Muscle of back (tissue), 13 donors: ENCODE measurements at places on chromosomes 2 and 18. TPM values are rescaled to one million over a fixed set of nuclear protein-coding genes. Genes with fewer than 3 reads are reported as not detected.

Gene ZNF385B
- polyA plus RNA-seq = 13.7 TPM

Gene CD8B
- polyA plus RNA-seq = 0.66 TPM

DNA sequence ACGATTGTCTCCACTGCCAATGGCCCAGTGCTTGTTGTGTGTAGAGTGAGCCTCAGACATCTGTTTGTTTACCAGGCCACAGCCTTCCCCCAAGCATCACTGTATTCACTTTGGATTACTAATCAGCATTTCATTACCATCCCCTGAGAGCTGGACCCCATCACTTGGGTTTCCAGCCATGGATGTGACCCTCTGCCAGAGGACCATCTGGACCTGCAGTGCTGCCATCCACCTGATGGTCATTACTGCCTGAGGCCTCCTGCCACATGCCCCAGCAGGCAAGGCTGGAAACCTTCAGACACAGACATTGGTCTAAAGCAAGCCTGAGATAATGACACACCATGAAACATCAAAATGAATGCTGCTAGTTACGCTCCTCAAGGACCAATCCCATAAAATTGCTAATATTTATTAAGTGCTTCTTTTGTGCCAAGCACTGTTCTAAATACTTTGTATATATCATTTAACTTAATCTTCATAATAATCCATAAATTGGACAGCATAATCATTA, 2096.3 kb upstream of the CELF4 start:
- no peak for DNase-seq

DNA sequence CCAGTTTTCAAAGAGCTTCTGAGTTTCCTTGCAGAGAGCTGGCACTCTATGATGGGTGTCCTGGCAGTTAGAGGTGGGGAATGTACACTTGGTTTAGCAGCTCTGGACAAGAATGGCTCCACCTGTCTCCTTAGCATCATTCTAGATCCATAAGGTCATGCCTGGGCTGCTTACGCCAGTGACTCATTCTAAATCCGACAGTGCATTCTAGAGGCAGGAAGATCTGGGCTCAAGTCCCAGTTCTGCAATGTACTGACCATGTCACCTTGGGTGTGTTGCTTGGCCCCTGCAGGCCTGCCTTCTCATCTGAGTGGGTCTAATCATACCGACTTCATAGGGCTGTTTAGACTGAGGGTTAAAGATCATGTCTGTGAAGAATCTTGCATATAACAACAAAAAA, 46.5 kb downstream of the PTGR3 start:
- DNase-seq = peak; percentile 34

DNA sequence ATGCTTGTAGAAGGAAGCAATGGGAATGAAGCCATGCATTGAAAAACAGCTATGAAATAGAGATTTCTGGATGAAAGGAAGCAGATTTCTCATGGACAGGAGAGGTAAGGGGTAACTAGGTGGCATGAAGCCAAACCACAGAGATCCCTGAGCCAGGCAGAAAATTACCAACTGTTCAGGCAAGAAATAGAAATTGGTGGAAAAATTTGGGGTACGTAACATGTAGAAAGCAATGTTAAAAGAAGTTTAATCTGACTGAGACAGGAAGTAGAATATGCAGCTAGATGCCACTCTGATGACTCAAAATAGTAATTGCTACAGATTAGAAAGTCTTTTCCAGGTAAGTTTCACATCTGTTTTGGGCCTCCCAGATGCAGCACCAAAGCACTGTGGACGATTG, 928.5 kb upstream of the CELF4 start:
- DNase-seq = no peak

DNA sequence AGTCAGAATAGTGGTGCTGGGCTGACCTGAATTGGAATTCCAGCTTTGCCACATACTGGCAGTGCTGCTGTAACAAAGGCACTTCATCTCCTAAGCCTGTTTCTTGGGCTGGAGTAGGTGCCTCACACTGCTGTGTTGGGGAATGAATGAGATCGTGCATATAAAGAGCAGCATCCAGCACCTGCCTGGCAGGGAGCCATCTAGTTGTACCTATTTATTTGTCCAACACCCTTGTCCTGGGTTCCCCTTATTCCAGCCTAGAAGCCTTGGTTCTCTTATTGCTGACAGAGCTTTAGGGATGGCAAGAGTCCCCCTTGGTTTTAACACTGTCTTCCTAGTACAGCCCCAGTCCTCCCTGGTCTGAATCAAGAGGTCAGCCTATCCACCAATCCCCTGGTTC, 275.3 kb upstream of the RAB12 start:
- no peak for DNase-seq

Gene FSHR
- polyA plus RNA-seq = 0.34 TPM

DNA sequence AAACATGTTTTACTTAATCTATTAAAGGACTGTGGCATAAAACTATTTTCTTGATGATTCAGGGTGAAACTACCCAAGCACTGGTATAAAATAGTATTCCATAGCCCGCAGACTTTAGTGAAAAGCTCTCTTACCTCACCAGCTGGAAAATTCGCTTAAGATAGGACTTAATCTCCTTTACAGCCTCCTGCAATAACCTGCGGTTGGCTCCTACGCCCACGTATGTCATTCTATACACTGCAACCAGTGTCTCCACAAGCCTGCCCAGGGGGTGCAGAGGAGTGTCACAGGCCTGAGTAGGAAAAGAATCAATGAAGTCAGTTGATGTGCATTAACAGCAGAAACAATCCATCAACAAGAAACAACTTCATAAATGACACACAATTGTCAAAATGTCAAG, 11.3 kb upstream of the MPP4 start:
- DNase-seq = no peak

Gene ASAP2
- polyA plus RNA-seq = 25.3 TPM

- no peak for DNase-seq
Measured at GRCh38 chr2:151388011-151388410, 21.7 kb upstream of the RIF1 start.

Gene RESP18
- polyA plus RNA-seq = not detected

DNA sequence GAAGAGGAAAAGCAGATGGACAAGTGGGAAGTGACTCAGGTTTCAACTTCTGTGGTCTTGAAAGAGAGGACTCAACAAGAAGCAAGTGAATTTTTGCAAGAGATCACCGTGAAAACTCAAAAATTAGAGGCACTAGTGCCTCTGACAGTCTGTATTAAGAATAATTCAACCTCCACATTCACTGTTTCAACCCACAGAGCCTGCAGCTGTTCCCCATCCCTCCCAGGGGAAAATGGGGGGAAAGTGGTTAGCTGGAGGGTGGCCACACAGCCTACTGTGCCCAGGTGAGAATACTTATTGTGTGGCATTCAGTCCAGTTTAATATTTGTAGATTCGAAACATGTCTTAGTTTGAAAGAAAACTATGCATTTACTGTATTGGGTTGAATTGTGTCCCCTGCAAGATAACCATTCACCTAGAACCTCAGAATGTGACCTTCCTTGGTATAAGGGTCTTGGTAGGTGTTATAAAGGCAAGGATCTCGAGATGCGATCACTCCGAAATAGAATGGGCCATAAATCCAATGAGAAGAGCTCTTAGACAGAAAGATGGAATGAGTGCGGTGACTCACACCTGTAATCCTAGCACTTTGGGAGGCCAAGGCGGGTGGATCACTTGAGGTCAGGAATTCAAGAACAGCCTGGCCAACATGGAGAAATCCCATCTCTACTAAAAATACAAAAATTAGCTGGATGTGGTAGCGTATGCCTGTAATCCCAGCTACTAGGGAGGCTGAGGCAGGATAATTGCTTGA, 94.3 kb downstream of the IRS1 start:
- DNase-seq = no peak

- DNase-seq = no peak
Measured at GRCh38 chr2:128219891-128220290, 98.8 kb downstream of the HS6ST1 start.

Gene KIF5C
- 2.1 TPM for polyA plus RNA-seq

GRCh38 chr2:67712484-67712883, 315.4 kb downstream of the ETAA1 start:
- no peak for DNase-seq

GRCh38 chr2:186308347-186308746, 177.7 kb upstream of the ZC3H15 start:
- no peak for DNase-seq

Gene TUBB8B
- not detected for polyA plus RNA-seq

DNA sequence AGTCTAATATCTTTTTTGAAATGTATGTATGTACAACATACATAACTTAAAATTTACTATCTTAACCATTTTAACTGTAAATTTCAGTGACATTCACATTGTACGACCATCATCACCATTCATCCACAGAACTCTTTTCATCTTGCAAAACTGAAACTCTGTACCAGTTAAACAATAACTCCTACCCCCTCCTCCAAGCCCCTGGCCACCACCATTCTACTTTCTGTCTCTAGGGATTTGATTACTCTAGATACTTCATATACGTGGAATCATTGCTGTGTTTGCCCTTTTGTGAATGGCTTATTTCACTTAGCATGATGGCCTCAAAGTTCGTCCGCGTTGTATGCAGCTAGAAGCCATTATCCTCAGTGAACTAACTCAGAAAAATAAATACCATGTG, 217.0 kb downstream of the METTL4 start:
- DNase-seq = no peak

DNA sequence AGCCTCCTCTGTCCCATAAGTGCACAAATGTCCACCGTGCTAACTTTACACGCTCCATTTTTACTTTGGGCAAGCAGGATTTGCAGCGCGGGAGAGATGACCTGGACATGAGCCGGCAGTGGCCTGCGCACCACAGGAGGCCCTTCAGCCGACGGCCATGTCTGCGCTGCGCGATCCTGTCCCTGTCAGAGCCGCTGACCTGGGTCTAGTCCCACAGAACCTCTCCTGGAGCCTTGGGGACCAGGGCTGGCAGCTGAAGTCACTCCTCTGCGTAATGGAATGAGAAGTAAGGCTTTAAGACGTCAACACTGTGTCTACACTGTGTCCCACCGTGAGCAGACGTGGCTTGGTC, 29.6 kb downstream of the ADI1 start:
- DNase-seq = no peak

Gene REG3A
- not detected for polyA plus RNA-seq

GRCh38 chr2:15967415-15968279, 27.3 kb downstream of the MYCN start:
- no peak for DNase-seq

GRCh38 chr2:169290433-169290832, 71.9 kb downstream of the LRP2 start:
- no peak for DNase-seq

Gene FRZB
- 7.9 TPM for polyA plus RNA-seq

Gene CYP27C1
- 4.8 TPM for polyA plus RNA-seq

Gene UBXN4
- 68.6 TPM for polyA plus RNA-seq

Gene SERPINB10
- not detected for polyA plus RNA-seq

Gene KCNG2
- polyA plus RNA-seq = 0.22 TPM

GRCh38 chr18:54616220-54616848, 25.3 kb downstream of the DYNAP start:
- no peak for DNase-seq

Gene PPIG
- polyA plus RNA-seq = 45.7 TPM
